BJ (cell line): ENCODE measurements at places on chromosomes 12 and 14.

DNA sequence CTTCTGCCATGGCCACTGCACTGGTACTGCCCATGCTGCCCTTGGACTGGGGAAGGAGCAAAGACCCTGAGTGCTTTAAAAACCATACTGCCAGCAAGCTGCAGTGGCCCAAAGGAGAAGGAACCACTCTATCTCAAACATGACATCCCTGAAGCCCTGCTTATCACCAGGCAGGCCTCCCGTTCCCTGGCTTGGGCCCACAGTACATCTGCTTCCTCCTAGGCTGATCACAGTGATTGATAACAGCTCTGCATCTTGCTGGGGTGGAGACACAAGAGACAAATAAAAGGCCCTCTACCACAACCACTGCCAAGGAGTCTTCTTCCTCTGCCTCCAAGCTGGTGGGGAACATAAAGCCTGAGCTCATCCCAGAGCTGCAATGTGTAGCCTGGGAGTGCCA, 567.5 kb downstream of the TRHDE start:
- no peak for DNase-seq

- DNase-seq = no peak
Measured at GRCh38 chr12:128052331-128052730, 214.6 kb upstream of the TMEM132C start.

DNA sequence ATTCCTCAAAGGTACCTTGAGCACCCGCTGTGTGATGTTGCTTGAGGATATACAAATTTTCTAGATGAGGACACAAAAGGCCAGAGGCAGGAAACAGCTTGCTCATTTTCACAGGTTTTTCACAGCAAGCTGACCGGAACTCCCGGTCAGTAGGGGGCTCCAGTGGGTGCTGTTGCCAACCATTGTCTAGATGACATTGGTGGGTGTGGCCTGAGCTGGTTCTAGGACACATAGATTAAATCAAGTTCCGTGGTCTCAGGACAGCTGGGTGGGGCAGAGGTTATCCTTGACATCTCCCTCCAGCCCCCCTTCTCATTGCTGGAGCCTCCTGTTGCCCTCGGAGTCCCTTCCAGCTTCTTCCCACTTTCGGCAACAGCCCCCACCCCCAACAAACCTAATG, 153.6 kb upstream of the FKBP4 start:
- DNase-seq = no peak

GRCh38 chr14:96064866-96065265, 25.7 kb downstream of the C14orf132 start:
- DNase-seq = no peak

DNA sequence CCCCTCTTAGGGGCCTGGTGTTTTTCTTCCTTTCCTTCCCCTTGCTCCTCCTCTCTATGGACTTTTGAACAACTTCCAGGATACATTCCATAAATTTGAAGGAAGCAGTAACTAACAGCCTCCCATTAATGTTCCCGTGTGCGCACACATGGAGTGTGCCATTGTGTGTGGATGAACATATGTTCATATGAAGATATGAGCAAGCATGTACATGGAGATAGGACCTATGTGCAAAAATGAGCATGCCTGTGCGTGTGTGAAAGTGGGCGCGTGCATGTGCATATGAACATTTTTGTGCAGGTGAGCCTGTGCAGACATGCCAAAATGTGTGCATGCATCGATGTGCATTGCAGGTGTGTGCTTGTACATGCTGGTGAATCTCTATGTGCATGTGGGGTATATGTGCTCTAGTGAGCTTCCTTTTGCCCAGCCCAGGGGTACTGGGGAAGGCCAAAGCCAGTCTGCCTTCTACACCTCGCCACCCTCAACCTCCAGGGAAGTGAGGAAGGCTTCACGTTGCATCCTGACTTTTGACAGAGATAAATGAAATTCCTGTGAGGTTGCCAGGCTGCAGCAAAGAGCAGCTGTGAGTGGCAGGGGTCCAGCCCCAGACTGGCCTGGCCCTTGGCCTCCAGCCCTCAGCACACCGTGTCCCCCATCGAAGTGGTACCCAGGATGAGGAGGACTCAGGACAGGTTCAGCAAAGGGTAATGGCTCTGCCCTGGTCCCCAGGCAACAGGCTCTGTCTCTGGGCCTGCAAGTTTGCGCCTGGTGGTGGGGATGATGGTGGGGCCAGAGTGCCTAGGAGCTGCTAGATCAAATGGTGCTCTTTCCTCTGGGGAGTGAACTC, 21.1 kb upstream of the PGF start:
- DNase-seq = no peak

DNA sequence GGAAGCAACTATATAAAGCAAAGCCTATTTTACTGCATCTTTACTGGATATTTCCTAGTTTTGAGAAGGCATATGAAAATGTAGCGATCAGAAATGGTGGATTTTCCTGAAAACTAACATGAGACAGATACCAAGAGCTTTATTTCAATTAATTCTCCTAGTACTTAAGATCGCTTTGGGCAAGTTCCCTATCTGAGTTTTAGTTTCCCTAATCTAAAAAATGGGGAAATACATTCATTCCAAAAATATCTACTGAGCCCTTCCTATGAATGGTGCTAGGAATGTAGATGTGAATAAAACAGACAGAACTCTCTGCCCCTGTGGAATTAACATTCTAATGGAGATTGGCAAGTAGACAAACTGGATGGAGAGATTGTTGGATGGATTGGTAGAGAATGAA, 8.4 kb downstream of the CATSPERB start:
- no peak for DNase-seq

GRCh38 chr14:50395448-50395847, 1.2 kb downstream of the CDKL1 start:
- DNase-seq = no peak

GRCh38 chr12:2083561-2083960, 30.8 kb downstream of the CACNA1C start:
- no peak for DNase-seq

DNA sequence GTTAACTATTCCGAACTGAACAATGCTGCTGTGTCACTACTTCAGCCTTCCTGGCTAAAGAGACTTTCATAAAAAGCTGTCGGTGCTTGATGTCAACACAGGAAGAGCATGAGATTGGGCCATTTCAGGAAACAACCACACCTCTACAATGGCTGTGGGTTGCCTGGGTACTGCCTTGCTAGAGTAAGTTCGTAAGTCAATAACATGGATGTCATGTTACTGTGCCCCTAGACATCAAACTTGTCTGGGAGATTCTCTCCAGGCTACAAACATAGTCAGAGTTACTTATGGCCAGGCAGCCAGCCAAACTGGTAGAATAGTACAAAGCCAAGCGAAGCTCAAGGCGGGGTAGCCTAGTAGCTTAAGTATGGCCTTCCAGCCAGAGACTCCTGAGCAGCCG, 23.1 kb downstream of the MAX start:
- no peak for DNase-seq

DNA sequence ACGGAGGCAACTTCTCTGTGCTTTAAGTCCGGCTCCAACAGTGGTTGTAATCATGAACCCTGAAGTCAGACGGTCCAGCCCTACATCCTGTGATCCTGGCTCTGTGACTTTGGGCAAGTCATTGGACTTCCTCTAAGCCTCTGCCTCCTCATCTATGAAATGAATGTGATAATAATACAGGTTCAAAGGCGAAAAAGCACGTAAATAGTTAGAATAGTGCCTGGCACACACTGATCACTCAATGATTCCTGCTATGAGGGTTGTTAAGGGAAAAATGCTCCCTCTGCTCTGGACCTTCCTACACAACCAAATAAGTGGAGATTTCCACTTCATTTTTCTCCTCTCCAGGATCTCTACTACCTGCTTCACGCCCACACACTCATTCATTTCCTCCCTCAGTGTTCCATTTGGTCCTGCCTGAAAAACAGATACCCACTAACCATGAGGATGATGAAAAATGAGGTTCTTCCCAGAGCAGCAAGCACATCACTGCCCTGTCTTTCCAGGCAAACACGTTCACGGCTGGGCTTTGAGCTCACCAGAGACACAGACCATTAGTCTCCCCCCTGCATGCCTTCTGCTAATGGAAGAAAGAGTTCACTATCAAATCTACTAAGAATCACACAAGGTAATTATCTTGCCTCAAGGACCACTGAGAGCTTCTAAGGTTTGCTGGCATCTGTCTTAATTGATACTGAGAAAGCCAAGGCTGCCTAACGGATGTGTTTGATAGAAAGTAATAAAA, 13.2 kb downstream of the NUAK1 start:
- no peak for DNase-seq

GRCh38 chr14:98514016-98514415, 758.0 kb downstream of the BCL11B start:
- no peak for DNase-seq

GRCh38 chr12:106269150-106269771, 21.4 kb upstream of the CKAP4 start:
- DNase-seq = no peak

DNA sequence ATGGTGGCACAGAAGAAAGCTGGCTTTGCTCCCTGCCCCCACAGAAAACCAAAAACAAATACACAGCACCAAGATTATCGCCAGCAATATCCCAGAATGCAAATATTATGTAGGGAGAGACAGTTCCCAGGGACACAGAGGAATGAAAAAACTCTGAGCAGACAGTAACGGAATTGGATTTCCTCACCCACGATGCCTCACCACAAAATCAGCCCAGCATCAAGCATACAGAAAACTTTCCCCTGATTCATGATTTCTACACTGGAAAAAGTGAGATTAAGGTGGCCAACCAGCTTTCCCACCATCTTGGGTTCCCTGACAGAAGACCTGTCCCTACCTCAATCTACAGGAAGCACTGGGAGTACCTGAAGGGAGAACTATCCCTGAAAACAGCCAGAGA, 36.6 kb downstream of the PARP11 start:
- DNase-seq = no peak

DNA sequence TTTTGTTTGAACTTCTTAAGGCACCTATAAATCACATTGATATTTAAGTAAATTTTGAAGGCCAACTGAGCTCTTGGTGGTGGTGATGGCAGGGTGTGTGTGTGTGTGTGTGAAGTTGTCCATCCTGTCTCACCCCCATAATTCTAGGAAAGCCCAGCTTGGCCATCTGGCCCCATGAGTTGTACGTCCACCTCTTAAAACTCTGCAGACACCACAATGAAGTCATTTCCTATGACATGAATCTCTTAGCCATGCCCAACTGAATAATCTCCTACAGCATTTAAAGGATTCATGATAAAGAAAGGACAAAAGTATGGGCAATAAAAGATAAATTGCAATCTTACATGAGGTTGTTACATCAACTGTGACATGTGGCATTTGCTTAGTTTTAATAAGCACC, 123.4 kb downstream of the TTC7B start:
- no peak for DNase-seq

GRCh38 chr14:22472935-22473854, 115.8 kb downstream of the DAD1 start:
- no peak for DNase-seq

DNA sequence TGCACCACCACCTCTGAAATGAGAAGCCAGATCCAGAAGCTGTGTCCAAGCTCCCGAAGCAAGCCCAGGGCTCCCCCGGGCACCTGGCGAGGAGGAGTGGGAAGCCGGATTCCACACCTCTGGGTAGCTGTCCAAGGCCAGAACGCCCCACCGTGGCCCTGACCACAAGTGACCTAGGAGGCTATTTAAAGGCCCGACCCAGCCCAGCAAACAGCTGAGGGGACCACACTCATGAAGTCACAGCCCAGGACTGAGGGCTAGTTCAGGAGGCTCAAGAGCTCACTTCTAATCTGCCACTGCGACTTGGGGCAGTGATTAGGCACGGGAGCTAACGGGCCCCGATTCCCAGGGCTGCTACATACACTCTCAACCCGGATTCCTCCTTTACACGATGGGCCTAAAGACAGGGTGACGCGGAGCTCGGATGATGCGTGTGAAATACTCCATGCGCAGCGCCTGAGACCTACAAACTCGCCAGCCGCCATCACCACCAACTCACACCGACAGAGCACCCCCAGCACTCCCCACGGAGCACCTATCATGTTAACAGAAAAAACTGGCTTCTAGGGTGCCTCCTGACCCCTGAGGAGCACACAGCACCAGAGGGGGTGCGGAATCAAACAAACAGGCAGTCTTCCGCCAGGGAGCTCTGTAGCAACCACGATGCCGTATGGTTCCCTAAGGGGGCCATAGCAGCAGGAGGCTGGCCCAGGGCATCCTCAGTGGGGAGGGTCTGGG, 84.0 kb upstream of the GPR68 start:
- DNase-seq = no peak

GRCh38 chr12:915090-915489, 34.4 kb downstream of the RAD52 start:
- DNase-seq = no peak

DNA sequence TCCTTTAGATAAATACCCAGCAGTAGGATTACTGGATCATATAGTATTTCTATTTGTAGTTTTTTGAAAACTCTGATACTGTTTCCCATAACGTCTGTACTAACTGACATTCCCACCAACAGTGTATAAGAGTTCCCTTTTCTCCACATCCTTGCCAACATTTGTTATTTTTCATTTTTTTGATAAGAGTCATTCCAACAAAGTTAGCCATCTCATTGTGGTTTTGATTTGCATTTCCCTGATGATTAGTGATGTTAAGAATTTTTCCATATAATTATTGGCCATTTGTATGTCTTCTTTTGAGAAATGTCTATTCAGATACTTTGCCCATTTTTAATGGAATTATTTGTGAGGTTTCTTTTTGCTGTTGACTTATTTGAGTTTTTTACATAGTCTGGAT, 486.0 kb downstream of the FLRT2 start:
- DNase-seq = no peak

DNA sequence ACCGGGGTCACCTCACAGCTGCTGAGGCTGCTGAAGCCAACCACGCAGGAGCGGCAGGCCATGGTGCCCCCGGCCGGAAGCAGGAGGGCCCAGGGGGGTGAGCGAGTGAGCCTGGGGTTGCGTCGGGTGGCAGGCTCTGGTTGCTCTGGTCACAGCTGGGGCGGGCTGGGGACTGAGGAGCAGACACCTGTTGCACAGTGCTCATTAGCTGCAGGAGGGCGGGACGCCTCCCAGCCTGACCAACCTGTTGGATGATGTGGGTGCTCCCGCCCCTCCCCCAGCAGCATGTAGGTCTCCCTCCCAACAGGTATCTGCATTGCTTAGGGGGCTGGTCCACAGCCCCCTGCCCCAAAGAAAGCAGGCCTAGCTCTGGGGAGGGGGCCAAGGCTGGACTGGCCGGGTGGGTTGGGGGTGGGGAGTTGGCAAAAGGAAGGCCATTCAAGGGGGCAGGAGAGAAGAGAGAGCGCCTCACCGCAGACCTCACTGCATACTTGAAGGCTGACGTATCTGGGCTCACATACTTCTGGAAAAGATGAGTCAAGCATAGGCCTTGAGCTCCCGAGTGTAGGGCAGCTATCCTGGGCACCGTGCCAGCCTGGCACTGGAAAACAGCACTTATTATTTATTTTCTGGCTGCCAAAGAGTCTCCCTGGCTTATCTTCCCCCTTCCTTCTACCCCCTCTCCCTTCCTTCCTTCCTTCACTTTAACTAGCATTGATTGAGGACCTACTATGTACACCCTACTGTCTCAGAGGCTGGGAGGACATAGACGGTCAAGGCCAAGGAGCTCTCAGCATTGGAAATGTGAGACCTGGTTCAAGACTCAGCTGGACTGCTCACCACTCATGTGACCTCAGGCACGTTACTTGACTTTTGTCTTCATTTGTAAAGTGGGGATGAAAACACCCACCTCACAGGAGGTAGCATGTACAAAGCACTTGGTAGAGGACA, at the start of gene KRT80:
Gene KRT80 (minus strand): TSS at position 174 of the 951 bp plus-strand sequence. CDS start 112 bp downstream, at position 62.
- DNase-seq = peak; percentile 92

GRCh38 chr14:34461334-34462131, 507 bp downstream of the SPTSSA start:
- DNase-seq = no peak
